ENCODE measurements at places on chromosomes 12 and 14.

DNA sequence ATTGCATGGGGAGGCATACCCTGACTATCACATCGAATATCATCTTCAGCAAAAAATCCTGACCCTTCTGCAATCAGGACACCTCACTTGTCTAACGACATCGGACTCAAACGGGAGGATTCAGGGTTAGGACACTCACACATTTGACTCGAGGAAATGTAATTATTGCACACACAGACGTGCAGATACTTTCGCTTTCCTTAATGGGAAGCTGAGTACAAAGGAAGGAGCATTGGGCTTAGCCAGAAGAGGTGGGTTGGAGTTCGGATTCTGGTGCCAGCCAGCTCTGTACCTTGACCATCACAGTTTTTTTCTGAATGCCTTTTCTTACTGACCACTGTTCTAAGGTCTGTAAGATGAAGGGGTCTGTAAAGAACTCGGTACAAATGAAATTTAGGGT, 260.4 kb downstream of the GALC start:
- DNase-seq, result no peak

DNA sequence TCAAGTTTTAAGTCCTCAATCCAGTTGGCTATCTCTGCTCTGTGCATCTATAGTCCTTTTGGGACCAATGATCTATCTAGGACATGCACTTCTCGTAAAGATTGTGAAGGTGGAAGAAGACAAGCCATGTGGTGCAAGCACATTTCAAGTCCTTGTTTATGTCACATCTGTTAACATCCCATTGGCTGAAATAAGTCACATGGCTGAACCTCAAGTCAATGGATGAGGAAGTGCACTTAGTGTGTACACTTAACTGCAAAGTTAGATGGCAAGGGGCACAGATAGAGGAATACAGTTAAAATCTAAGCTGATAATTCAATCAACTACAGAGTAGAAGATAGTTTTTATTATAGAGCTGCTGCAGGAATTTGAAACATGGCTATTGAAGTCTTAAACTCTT, 362.8 kb upstream of the TBX3 start:
- DNase-seq, result no peak

GRCh38 chr14:79011091-79011919, 841.1 kb downstream of the NRXN3 start:
- DNase-seq, result peak; percentile 14

GRCh38 chr14:99015833-99016232, 256.2 kb downstream of the BCL11B start:
- no peak for DNase-seq

DNA sequence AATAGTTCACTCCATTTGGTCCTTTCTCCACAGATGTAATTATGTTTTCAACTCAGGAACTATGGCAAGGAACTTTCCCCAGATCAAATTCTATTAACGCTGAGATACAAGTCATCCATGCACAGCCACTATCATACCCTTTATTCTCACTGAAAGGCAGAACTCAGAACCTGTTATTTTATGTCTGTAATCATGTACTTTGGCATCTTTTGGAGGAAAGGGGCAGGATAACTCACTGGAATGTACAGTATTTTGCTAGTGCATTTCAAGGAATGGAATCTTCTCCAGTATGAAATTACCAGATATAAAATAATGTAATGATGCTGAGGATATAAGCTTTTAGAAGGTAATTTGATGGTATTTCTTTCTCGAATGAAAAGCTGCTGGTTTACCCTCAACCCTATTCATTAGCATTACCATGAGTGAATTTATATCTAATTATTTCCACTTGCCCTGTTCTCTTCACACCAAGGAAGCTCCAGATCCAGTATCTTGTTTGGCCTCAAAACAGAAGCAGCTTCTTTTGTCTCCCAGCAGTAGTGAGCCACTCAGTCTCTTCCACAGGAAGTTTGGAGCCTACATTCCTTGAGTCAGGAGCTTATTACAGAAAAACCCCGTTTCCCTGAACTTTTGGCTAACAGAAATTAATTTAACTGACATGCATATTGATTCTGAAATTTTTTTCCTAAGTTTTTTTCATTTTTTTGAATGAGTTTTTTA, 10.0 kb upstream of the AMHR2 start:
- no peak for DNase-seq
